CD4-positive, alpha-beta T cell treated with Interleukin-15 for 4 hours (primary cell): ENCODE measurements at places on chromosomes 3 and 15.

DNA sequence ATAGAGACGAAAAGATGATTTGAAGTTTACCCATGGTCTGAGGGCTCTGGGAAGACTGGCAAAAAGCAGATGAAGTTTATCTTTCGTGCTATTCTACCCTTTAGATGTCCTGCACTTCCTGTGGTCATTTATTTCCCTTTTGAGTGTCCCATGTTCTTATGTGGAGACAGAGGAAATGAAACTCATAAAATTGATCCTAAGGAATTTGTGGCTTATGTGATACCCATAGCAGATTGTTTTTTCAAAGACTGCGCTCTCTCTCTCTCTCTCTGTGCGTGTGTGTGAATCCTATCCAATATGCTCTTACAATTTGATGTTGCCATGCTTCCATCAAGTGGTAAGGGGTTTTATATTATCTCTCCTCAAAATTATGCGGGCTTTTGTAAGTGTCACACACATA, 607.5 kb upstream of the DPPA4 start:
- DNase-seq, result no peak

DNA sequence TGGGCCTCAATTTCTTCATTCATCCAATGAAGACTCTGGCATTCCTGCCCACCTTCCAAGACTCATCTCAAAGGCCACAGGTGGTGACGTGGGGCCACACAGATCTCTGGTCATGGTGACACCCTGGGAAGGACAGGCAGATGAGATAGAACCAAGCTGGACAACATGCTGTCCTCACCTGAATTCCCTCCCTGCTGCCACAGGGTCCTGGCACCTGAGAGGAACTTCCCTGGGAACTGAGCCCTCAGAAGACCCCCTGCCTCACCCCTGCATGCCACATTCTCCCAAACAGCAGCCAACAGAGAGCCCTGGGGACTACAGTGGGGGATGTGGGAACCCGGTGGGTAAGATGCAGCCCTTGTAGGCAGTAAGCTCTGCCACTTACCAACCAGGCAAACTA, 10.7 kb downstream of the KLF15 start:
- DNase-seq, result no peak

DNA sequence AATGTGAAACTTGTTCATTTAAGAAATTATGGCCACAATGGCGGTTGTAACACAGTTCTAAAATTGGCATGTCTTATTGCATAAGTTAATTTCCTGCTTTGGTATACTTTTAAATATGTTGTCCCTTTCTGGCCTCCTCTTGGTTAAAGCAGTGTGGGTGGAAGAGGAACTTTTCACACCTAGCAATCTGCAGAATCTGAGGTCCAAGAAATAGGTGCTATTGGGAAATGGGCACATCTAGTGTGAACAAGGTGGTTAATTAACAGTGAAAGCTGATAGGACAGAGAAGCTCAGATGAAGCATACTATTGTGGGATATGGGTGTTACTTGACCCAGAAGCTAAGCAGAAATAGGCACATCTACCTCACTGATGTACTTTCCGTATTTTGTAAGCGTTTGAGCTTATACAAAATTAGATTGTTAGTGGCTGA, 10.6 kb downstream of the CMC1 start:
- peak; percentile 40 for DNase-seq

- no peak for DNase-seq
Observed at GRCh38 chr3:72077473-72078259, 292.7 kb upstream of the PROK2 start.
